Myometrial cell (primary cell): ENCODE measurements at places on chromosomes 16 and 17. TPM values are rescaled to one million over a fixed set of nuclear protein-coding genes. Genes with fewer than 3 reads are reported as not detected.

OTOA gene
- total RNA-seq: not detected in 2 replicates

PLLP gene
- total RNA-seq: not detected in 2 replicates

SLC6A2 gene
- total RNA-seq: not detected in 2 replicates

CCR7 gene
- not detected in 2 replicates for total RNA-seq

CD300LG gene
- total RNA-seq: not detected in 2 replicates

CORO6 gene
- total RNA-seq: 3.2 and 5.7 TPM in 2 replicates

ATXN7L3 gene
- 45.6 and 50.9 TPM in 2 replicates for total RNA-seq

C16orf54 gene
- total RNA-seq: not detected in 2 replicates

RBFOX1 gene
- total RNA-seq: 1.2 TPM in 1 of 2 replicates, not detected in the other

ALOX12B gene
- not detected in 2 replicates for total RNA-seq

CACNG1 gene
- not detected in 2 replicates for total RNA-seq

CTF1 gene
- total RNA-seq: 3.9 and 11.2 TPM in 2 replicates
